ENCODE measurements at places on chromosomes 2 and 18.

DNA sequence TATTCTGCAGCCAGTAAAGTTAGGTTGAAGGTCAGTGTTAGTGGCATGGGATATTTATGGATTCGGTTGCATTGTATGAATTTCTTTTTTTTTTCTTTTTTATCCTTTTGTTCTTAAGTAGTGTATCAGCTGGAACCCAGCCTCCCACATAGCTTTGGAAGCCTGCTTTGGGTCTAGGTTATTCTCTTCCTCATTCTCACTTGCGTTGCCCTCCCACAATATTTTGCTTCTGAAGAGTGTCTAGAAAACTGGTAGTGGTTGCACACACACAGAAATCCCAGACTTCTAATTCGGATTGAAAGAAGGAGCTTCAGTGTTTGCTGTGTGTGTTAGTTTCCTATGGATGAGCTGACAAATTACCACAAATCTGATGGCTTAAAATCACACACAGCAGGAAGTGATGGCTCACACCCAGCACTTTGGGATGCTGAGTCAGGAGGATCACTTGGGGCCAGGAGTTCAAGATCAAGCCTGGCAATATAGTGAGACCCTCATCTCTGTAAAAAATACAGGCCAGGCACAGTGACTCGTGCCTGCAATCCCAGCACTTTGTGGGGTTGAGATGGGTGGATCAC is 104.8 kb downstream of the ARL4C start:
- DNase-seq, result no peak

DNA sequence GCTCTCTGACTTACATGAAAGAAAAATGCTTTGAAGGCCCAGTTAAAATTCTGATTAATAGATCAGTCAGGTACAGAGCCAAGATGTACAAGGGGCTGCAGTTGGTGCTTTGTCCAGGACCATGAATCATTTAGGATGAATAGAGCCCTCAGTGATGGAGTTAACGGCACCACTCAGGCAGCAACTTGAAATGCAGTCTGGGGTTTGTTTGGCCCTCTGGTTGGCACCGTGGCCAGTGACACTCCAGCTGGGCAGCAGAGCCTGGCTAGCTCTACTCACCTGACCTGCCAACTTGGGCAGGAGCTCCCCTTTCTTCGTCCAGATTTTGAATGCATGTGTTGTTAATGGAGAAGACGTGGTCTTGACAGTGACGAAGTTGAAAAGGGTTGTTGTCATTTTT is 493.0 kb upstream of the ACVR2A start:
- no peak for DNase-seq

GRCh38 chr2:141137122-141137693 is 993.6 kb downstream of the LRP1B start:
- no peak for DNase-seq

DNA sequence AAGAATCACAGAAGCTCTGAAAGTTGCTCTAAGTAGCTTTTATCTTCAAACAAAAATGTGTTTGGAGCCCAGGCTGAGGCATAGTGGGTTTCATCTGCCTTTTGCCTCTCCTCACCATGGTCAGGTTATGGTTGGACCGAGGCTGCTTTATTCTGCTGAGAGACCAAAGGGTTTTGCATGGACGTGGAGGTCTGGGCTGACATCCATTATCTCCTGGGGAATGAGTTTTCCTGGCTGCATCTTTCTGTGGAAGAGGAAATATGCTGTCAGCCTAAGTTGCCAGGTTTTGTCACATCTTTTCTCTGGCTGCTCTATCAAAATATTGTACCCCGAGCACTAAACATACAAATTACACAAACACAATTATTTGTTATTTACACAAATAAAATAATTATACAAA is 223.2 kb downstream of the LDLRAD4 start:
- no peak for DNase-seq

DNA sequence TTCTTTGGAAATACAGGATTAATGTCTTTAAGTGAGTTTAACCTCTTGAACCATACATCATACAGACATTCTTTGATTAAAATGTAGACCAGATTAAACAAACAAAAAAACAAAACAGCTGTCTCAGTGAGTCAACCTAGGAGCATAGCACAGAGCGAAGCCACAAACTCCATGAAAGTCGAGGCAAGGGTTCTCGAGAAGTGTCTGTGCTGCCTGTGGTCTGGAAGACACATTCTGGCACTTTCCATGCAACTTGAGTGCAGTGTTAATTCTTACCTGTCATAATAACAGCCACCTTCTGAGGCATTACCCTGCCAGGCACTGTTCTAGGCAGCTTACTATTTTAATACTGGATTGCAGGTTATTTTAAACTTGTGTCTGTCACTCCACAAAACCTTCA is 435.5 kb upstream of the MMADHC start:
- no peak for DNase-seq
